ENCODE measurements at places on chromosomes 2 and 18. TPM values are rescaled to one million over a fixed set of nuclear protein-coding genes. Genes with fewer than 3 reads are reported as not detected.

Gene HK2
- 11.0 TPM for total RNA-seq

Gene VIL1
- total RNA-seq: not detected

Gene GKN2
- not detected for total RNA-seq

Gene LIMS3
- 17.8 TPM for total RNA-seq

Gene UGT1A8
- not detected for total RNA-seq

Gene RIT2
- not detected for total RNA-seq

Gene POTEF
- total RNA-seq: 0.09 TPM

Gene WNT6
- not detected for total RNA-seq

Gene CXCR1
- not detected for total RNA-seq

Gene ICOS
- not detected for total RNA-seq

Gene MRPS5
- total RNA-seq: 59.7 TPM

Gene UGT1A3
- not detected for total RNA-seq

Gene SLC11A1
- total RNA-seq: not detected

Gene ALLC
- total RNA-seq: not detected

Gene TWIST2
- 1.2 TPM for total RNA-seq

Gene ALPG
- total RNA-seq: not detected
